ENCODE measurements at places on chromosomes 3 and 15. TPM values are rescaled to one million over a fixed set of nuclear protein-coding genes. Genes with fewer than 3 reads are reported as not detected.

Gene ANKRD63
- not detected for polyA plus RNA-seq

- DNase-seq: no peak
Measured at GRCh38 chr3:69671082-69671952, 67.9 kb upstream of the MITF start.

GRCh38 chr15:70512772-70513362 lies 250.5 kb downstream of the UACA start:
- no peak for DNase-seq

- no peak for DNase-seq
Measured at GRCh38 chr3:48440590-48440958, 517 bp downstream of the TMA7 start.

GRCh38 chr3:171058058-171058457 lies 31.5 kb upstream of the SLC2A2 start:
- peak; percentile 13 for DNase-seq

DNA sequence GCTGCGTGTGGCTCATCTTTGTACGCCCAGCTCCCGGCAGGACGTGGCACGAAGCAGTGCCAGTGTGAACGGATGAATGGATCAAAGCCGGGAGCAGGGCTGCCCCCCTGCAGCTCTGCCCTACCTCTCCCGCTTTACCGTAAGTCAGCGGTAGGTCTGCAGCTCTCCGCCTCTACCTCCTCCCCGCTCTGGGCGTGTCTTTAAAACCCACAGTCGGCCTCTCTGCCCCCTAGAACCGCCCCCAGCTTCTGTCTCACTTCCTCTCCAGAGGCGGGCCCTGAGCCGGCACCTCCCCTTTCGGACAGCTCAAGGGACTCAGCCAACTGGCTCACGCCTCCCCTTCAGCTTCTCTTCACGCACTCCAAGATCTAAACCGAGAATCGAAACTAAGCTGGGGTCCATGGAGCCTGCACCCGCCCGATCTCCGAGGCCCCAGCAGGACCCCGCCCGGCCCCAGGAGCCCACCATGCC lies at the start of gene PML:
Gene PML (plus strand): TSS at position 304 of the 471 bp plus-strand sequence. CDS start 97 bp downstream, at position 401.
- peak; percentile 72 for DNase-seq

DNA sequence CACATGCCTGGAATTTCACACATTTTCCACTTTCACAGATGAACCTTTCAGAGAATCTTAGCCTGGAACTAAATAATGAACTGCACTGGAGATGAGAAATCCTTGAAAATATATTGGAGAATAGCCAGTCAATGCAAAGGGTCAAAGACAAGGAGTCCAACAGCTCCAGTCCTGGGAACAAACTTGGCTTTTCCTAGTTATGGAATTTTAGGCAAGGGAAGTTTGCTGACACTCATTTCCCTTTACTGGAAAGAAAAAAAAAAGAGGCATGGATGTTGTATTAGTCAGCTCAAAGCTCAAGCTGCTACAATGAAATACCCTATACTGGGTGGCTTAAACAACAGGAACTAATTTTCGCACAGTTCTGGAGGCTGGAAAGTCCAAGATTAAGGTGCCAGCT lies 690.8 kb upstream of the ARPP21 start:
- no peak for DNase-seq

Gene CLSTN2
- polyA plus RNA-seq: 1.4 TPM

DNA sequence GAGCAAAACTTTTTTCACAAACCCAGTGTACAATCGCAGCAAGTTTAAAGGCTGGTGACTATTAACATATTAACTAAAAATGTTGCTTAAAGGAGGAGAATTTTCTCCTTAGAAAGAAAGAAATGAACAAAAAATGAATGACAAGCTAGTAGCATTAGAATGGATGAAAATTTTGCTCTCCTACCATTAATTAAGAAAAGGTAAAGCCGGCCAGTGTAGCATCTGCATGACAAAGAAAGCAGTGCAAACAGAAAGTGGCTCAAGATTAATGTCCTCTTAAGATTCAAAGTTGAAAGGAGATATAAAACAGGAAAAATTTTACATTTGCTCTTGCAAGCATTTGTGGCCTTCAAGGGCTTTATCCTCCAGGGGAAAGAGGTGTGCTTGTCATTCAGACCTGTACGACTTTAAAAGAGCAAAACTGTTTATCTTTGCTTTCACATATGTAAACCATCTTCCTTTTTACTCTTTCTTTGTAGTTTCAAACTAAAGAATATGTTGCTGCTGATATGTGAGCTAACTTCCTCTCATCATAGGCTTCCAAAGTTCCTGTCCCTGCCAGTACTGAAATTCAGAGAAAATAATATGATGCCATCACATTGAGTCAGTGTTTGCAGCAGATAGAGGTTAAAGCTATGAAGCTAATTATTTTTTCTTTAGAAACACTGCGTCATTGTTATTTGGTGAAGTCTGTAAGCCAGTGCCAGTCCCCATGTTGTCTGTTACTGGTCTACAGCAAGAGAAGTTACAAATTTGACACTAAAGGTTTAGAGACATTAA lies 439.1 kb upstream of the GRM7 start:
- no peak for DNase-seq

Gene KNG1
- polyA plus RNA-seq: not detected

DNA sequence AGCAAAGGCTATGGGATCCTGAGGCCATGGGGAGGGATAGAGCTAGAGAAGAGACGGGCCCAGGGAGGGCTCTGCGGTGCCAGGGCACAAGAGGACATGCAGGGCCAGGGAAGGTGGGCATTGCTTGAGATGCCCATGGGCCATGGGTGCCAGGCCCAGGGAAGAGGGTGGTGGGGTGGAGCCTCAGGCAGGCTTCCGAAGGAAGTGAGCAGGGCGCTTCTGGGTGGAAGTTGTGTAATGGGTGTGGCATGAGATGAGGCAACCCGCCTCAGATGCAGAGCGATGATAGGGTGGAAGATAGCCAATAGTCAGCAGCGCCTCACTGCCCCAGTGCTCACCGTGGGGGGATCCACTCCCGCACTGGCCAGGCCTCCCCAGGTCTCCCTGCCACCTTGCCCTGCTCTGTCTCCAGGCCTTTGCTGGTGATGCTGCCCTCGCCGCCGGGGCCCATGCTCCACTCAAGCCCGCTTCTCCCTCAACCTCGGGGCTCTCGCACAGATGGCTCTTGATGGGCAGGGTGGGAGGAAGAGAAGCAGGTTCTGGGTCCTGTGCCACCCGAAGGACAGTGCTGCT lies 51.4 kb downstream of the DNAJB8 start:
- DNase-seq: no peak

Gene IMPG2
- polyA plus RNA-seq: 0.10 TPM

DNA sequence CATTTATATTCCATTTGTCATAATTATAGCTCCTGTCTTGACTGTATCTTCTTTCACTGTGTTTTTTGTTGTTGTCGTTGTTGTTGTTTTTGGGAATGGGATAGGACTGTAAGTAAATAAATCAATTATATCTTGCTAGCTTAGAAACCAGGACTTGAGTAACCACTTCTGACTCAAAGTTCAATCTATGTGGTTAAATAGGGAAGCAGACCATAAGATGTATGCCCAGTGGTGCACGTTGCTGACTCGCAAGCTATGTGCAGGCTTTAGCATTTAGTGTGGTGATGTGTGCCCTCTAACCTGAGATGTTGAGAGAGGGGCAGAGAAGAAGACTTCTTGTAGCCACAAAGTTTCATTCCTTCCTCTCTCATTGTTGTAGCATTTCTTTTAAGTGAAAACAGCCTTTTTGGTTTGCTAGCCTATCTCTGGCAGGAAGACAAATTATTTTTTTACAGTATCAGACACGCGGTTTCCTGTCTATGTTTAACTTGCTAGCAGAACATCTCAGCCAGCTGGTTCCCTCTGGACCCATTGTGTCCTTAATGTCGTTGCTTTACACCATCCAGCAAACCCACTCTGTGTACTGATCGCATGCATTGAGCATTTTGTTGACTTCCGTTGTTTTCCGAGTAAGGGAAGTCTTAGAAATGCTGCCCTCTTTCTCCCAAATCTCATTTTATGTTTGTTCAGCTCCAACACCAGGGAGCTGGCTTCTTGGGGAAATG lies 52.1 kb downstream of the TGFBR2 start:
- peak; percentile 44 for DNase-seq

DNA sequence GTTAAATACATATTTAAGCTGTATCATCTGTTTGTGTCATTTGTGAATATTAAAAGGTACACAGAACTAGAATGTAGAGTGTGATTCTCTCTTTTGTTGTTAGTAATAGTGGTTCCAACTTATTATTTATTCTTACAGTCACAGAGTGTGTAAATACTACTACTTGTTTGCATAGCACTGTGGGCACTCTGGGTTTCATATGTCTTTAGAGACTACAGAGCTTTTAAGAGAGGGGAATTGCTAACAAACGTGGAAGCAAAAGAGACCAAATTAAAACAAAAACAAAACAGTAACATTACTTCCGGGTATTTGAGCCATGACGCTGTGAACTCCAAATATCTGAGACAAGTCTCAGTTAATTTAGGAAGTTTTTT lies 828.0 kb upstream of the DPPA4 start:
- DNase-seq: no peak

DNA sequence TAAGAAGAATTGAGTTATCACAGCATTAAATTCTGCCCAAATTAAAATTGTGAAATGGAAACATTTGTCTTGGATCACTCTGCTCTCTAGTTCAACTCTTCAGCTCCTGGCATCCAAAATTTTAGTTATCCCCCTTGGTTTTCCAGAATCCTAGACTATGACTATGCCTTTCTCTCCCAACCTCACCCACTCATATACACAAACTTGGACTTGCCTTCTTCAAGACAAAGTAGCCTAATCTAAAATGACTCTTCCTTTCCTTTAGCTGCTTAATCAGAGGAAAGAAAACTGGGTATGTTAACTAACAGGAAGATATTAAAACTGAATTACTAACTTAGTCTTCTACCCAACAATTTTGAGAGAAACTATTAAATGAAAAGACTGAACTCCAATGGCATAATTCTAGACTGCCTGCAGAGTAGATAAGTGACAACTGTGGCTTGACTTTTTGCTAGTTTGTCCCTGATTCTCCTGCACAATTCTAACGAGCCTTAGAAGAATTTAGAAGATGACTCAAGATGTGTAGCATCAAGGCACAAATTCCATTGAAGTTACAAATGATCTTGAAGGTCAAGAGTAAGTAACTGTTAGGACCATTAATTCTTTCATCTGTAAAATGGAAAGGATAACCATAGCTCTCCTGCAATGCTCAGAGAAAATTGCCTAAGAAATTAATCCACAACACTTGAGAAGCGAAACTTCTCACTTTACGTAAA lies 5.2 kb upstream of the GOLIM4 start:
- no peak for DNase-seq

GRCh38 chr3:35183927-35184675 lies 455.2 kb upstream of the ARPP21 start:
- no peak for DNase-seq

GRCh38 chr3:33184863-33185262 lies 33.7 kb downstream of the SUSD5 start:
- DNase-seq: no peak

DNA sequence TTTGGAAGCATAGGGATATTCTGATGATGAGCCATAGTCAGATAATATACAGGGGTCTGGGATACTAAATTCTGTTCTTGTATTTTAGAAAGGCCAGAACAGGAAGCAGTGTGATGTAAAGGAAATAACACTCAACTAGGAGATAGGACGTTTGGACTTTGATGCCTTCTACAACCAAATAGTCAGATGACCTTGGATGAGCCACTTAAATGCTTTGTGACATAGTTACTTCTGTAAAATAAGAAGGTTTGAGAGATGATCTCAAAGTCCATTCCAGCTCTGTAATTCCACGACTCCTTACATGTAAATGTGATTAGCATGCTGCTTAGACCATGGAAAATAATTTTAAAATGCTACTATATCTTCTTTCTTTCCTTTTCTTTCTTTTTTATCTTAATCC lies 29.5 kb upstream of the CCDC54 start:
- DNase-seq: no peak

GRCh38 chr3:195770081-195770840 lies 41.5 kb downstream of the MUC4 start:
- DNase-seq: no peak

GRCh38 chr15:55248895-55249294 lies 40.7 kb downstream of the RAB27A start:
- no peak for DNase-seq

GRCh38 chr15:71800835-71801745 lies 9.3 kb upstream of the NR2E3 start:
- DNase-seq: no peak

- DNase-seq: no peak
Measured at GRCh38 chr3:110767838-110768237, 303.8 kb upstream of the NECTIN3 start.

DNA sequence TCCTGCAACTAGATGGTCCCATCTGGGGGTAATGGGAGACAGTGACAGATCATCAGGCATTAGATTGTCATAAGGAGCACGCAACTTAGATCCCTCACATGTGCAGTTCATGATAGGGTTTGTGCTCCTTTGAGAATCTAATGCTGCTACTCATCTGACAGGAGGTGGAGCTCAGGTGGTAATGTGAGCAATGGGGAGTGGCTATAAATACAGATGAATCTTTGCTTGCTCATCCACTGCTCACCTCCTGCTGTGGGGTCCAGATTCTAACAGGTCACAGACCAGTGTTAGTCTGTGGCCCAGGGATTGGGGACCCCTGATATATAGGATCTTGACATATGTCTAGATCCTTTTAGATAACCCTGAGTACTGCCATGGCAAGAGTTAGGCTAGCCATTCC lies 52.7 kb downstream of the RASGRF1 start:
- DNase-seq: no peak

GRCh38 chr3:139639662-139640061 lies 38.1 kb downstream of the NMNAT3 start:
- no peak for DNase-seq

DNA sequence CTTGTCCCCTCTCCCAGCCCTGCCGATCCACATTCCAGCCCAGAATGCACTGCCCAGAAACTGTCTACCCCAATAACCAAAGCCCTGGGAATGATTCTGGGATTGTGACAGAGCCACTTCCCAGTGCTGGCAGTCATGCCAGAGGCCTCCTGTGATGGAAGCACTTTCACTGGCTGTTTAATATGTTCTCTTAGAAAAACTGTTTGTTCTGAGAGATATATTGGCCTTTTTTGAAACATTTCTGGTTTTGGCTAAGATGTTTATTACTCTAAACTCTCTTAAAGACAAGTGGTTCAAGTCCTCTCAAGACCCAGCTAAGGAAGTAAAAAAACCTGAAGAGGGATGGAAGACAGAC lies 74.0 kb upstream of the HACD2 start:
- DNase-seq: no peak

GRCh38 chr3:118369892-118370491 lies 664.7 kb downstream of the IGSF11 start:
- no peak for DNase-seq

Gene HACD2
- polyA plus RNA-seq: 29.8 TPM

Gene CLDN11
- 5.6 TPM for polyA plus RNA-seq

- DNase-seq: no peak
Measured at GRCh38 chr3:23806534-23807423, 1.0 kb downstream of the UBE2E1 start.

Gene MAP2K1
- polyA plus RNA-seq: 19.0 TPM

Data from BJ (cell line).